ENCODE measurements at places on chromosomes 13 and 19.
A peak's percentile ranks its signal among the peaks of the same experiment; 100 is the strongest.

DNA sequence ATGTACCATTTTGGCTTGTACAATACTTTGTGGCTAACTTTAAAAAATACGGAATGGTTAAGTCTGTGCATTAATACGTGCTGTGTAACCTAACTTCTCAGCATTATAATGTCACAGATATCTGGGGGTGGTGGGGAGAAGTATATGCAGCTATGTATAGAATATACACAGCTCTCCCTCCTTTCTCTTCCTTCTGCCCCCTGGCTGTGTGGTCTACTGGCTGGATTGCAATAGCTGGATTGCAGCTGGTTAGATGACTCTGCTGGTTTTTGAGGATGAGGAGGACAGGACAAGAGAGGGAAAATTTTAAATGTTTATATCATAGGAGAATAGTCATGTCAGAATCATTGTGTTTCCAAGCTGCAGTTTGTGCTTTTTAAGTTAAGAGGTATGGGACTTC is 9.7 kb downstream of the RNASEH2B start:
- DNase-seq = no peak

- DNase-seq = peak; percentile 51
These were observed 26.1 kb upstream of the NDUFS7 start for GRCh38 chr19:1357531-1358109.

- no peak for DNase-seq
These were observed at the start of gene CACNG8 for GRCh38 chr19:53962887-53963431. Gene CACNG8, plus strand, starts transcription at chr19:53962937.

- no peak for DNase-seq
These were observed 16.0 kb upstream of the SLC7A10 start for GRCh38 chr19:33241530-33242101.

Data from NCI-H1092 treated with DMSO at 0.1 percent for 48 hours (cell line).